Left cardiac atrium (tissue), 4 donors: ENCODE measurements at places on chromosomes 3 and 15.

DNA sequence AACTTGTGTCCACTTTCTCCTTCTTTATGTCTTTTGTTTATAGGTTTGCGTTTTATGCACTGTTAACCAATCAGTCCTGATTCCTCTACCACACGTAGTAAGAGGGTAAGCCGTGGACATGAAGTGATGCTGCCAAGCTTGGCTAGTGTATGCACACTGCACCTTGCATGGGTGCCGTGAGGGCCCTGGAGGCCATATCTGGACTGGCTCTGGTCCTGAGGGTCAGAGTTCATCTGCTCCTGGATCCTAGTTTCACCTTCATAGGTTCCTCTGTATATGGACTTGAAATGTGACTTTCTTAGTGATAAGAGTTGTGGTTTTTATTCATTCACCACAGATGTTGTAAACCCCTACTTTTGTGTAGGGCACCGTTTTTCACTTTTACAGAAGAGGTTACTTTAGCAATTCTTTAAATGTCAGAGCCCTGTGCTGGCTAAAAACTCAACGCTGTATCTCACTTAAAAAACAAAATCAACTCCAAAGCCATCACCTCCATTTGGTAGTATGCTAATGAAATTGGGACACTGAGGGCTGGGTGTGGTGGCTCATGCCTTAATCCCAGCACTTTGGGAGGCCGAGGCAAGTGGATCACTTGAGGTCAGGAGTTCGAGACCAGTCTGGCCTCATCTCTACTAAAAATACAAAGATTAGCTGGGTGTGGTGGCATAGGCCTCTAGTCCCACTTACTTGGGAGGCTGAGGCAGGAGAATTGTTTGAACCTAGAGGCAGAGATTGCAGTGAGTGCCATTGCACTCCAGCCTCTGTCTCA is 22.9 kb downstream of the SIAH2 start:
- no peak for DNase-seq

DNA sequence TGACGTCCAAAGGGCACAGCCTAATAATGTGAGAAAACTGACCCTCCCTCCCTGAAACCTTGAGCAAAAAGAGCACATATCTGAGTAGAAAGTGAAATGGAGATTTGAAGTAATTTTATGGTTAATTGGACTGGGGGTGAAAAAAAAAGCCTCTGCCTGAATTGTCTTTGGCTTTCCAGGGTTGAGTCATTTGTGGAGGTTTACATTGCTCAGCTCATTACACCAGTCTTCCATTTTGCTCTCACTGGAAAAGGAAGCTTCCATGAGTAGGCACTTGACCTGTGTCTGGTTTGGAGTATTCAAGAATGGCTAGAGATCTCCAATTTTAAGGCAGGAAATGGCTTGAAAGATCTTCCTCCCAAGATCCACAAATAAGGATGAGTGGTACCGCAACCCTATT is 273.9 kb downstream of the PDCD6IP start:
- no peak for DNase-seq

DNA sequence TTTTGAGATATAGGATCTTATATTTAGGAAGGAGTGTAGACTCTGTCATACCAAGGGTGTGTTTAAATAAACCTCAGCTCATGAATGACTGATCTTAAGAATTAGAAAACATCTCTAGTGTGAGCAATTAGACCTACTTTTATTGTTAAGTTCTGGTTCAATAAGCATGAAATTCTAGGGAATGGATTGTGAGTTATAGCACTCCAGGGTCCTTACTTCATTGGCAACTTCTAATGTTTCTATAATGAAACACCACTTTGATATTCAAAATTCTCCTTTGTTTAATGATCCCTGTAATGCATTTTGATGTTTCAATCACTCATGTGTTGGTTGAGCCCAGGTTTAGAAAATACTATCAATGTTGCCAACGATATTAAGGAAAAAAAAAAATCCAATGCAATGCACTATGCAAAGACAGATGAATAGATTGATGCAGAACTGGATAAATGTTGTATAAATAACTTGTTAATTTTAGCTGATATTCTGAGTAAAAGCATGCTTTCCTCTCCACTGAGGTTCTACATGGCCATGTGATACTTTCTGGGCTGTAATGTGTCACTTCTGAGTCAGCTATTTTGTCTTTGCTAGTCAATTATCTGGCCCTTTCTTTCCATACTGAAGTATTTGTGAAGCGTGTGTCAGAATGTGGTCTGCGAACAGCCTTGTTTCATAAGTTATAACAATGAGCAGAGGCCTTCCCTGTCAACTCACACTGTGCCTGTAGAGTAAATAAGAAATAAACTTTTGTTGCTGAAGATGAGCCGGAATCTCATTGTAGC is 1035.9 kb downstream of the PLOD2 start:
- DNase-seq, result no peak

GRCh38 chr15:99321468-99321867 is 70.2 kb downstream of the LRRC28 start:
- DNase-seq, result no peak

DNA sequence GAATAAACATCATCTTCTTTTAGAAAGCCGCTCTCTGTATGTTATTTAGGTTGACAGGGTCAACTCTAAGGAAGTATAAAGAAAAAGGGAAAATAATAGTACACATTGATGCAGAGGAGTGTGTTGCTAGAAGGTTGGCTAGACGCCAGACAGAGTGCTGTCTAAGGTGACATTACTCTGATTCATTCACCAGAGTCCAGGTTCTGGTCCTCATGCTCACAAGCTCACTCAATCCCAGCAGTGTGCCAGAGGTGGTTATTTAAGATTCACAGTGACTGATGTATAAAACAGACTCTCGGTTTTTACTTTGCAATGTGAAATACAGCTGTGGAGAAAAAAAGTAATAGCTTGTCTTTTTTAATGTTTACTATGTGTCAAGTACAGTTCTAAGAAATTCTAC is 1.7 kb downstream of the CFAP44 start:
- DNase-seq, result no peak

GRCh38 chr3:99475229-99475628 is 163.2 kb upstream of the COL8A1 start:
- DNase-seq, result no peak

GRCh38 chr3:188754267-188754666 is 417.5 kb upstream of the TPRG1 start:
- no peak for DNase-seq

- DNase-seq, result no peak
Measured at GRCh38 chr3:25465266-25465860, 37.3 kb downstream of the RARB start.
